ENCODE measurements at places on chromosomes 5 and 9.
A peak's percentile ranks its signal among the peaks of the same experiment; 100 is the strongest.

DNA sequence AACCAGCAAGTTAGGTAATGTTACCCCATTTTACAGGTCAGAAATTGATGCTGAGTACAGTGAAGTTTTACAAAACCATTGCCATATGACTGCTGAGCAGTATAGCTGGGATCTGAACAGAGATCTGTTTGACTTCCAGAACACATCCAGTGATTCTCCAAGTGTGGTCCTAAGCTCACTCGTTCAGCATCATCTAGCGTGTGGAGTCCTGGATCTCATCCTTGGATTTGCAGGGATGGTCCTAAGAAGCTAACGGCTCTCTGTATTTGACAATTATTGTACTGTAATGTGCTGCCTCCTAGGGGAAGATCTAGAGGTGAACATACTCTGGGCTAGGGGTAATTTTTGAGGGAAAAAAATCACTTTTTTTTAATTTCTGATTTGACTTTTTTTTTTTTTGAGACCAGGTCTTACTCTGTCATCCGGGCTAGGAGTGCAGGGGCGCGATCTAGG, 1.4 kb downstream of the SLC26A2 start:
- DNase-seq = no peak

- DNase-seq = no peak
These were observed 120.7 kb upstream of the MVB12B start for GRCh38 chr9:126205845-126206498.

GRCh38 chr5:109688630-109688969, 1.1 kb upstream of the MAN2A1 start:
- DNase-seq = no peak

DNA sequence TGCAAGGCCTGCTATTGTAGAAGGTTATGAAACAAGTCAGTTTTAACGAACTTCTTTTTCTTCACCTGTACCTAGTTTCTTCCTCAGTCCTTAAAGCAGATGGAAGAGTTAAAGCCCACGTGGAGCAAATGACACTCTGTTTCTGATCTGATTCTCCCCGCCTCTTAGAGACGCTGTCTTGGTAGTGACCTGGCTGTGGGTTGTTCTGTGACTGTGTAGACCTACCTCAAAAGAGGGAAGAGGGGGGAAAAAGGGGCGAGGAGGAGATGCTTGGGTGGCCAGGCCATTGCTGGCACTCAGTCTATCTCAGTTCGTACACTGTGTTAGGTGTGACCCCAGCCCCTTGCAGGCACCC, 610 bp downstream of the GFRA3 start:
- DNase-seq = no peak

GRCh38 chr5:149300441-149300840, 28.8 kb downstream of the AFAP1L1 start:
- no peak for DNase-seq

DNA sequence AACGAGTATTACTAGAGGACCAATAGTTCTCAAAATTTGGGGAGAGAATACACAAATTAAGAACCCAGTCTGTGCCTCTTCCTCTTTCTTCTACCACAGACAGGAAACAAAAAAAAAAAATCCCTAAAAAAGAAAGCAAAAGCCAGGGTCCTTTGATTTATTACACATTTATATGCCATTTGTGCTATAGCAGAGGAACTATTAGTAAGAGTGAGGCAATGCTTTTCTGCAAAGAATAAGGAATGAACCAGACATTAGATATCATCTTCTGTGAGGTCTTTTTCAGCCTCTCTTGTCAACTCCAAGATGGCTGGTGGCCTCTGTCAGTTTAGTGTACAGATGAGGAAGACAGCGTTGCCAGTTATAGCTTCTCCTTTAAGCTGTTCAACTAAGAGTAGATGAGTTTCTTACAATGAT, 127.6 kb downstream of the RFX3 start:
- DNase-seq = no peak

DNA sequence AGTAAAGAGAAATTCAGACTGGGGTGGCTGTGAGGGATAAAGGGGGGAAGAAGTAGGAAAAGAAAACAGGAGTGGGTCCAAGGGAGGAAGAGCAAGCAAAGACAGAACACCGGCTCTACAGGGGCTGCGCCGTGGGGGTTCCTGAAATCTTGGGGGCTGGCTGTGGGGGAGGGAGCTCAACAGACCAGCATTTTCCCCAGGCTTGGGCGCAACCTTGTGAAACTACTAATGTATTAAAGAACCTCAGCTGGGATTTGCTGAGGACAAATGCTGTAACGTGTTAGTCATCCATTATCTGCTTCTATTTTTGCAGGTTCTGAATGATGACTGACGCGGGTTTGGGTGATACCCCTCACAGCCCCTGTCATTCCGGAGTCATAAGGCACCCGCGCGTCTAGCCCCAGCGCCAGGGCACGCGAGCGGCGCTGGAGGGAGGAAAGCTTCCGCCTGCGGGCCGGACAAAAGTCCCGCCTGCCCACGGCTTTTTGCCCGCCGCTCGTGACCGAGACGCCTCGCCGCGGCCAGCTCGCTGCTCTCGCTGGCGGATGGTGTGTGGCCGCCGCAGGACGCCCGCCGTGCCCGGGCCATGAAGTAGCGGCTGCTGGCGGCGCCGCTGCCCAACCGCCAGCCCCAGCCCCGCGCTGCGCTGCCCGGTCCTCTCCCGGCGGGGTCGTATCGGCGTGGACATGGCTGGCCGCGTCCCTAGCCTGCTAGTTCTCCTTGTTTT, 110.6 kb downstream of the PAM start:
- peak; percentile 30 for DNase-seq

DNA sequence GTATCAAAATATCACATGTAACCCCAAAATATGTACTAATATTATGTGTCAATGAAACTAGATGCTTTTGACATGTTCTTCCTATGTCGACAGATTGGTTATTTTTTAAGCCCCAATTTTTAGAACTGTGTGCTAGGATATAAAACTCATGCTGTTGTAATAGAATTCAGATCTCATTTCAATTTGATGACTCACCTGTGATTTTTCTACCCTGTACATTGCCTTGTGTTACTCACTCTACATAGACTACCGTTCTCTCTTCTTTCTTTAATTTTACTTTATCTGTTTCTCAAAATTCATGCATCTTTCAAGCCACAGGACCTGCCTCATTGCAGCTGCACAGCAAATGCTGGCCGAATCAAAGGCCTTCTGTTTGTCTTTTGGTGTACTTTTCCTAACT, 284.5 kb downstream of the MAT2B start:
- DNase-seq = no peak

- DNase-seq = no peak
These were observed 307.3 kb upstream of the PIK3R1 start for GRCh38 chr5:67908126-67908765.

DNA sequence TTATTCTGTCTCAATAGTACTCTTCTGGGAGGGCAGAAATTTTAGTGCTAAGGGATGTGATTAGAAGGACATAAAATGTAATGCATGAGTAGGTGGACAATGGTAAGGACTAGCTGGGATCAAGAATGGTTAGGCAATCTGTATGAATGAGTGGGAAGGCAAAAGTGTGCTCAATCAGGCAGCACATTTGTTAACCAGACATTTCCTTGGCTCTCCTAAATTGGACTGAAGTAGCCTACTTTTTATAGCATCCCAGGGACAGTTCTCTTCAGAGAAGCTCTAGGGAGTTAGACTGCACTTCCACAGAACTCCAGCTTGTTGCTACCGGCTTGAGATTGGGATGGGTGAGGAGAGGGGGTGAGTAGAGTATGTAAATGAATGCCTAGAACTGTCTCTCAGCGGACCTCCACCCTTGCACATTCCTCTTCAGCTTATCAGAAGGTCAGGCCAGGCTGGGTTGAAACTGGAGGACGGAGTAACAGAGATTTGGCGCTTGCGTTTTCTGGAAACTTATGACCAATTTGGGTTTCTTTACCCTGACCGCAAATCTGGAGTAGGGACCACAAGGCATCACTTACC, 19.0 kb upstream of the ARL14EPL start:
- no peak for DNase-seq

GRCh38 chr9:130064621-130065020, 10.9 kb downstream of the GPR107 start:
- no peak for DNase-seq

DNA sequence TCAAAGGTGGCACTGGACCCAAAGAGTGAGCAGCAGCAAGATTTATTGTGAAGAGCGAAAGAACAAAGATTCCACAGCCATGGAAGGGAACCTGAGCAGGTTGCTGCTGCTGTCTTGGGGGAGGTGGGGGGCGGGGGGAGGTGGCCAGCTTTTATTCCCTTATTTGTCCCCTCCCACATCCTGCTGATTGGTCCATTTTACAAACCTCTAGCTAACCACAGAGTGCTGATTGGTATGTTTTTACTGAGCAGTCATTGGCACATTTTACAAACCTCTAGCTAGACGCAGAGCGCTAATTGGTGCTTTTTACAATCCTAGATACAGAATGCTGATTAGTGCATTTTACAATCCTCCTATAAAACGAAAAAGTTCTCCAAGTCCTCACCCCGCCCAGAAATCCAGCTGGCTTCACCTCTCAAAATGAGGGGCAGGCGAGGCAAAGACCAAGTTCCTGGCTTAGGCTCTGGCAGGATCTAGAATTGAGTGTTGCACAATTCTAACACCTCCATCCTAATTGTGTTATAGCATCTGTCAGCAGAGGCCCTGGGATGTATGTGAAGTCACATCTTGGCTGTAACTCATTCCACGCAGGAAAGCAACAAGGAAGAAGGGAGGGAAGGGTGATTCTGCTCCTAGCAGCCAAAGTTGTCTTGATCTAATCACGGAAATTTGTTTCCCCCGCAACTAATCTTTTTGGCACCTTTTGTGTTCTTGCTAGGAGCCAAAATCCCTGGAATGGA, 34.3 kb downstream of the ROR2 start:
- no peak for DNase-seq

DNA sequence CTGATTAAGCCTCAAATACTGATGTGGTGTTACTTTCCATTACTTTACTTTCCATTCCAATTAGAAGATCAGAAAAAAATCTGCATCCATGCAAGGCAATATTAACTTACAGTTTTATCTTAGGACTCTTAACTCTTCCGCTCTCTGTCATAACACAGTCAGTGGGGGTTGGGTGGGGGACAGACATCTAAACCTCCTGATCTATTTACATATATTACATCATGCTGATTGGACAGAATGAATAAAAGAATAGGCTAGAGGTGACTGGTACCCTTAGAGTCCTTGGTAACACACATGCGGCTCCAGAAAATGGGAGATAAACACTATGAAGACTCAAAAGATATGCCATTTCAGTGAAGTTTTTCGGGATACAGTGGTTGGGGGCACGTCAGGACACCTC, 27.6 kb downstream of the RAPGEF6 start:
- DNase-seq = no peak

DNA sequence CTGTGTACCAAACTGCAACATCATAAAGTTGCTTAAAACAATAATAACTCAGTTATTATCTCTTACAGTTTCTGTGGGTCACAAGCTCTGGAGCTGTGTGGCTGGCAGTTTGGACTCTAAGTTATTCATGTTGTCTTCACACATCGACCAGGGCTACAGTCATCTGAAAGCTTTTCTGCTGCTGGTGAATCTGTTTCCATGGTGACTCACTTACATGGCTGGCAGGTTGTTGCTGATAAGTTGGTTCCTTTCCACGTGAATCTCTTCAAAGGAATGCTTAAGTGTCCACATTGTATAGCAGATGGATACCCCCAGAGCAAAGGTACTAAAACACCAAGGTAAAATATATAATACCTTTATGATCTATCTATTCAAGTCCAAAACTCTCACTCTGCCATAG, 44.8 kb upstream of the CYLC2 start:
- no peak for DNase-seq

- no peak for DNase-seq
These were observed 347.0 kb upstream of the SLC30A5 start for GRCh38 chr5:68746643-68747420.

- peak; percentile 76 for DNase-seq
These were observed 11.8 kb upstream of the CXXC5 start for GRCh38 chr5:139636207-139636792.

DNA sequence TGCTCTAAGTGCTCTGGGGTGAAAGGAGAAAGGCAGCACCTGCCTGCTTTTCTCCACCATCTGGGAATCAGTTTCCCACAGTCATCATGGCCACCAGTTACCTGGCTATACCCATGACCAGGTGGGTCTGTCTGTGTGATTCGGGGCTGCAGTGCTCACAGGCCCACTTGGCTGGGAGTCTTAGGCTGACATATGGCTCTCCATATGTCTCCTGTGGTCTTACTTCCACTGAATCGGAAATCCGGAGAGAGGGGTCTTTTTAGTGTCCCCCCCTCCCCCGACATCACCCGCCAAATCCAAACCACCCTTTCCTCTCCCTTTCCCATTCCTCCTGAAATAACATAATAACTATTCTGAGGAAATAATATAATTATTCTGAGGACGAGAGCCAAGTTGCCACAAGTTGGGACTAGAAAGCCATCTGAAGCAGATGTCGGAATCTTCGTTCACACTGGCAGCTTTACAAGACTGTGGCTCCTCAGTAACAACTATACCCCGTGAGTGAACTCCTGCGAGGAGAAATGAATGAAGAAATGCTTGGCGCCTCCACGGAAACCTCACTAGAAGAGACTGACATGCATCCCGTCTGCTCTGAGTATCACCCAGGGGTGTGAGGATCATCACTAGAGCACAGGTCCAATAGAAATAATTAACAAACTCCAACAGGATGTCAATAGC, 143.4 kb downstream of the MYO10 start:
- DNase-seq = no peak

DNA sequence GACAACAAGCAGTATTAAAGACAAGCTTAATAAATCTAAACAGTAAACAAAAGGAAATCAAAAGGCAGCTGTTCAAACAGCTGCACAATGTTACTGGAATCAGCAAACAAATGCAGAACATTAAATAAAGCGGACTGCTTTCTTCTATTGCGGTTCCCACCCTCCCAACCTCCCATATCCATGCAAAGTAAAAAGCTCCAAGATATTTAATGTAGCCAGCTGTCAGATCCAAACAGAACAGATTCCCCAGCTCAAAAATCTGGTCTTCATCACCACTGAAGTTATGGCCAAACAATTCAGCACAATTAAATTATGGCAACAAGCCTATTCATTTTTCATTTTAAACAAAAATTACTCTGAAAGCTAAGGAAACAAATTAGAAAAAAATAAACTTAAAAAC, 75.9 kb downstream of the SLC38A9 start:
- DNase-seq = no peak

DNA sequence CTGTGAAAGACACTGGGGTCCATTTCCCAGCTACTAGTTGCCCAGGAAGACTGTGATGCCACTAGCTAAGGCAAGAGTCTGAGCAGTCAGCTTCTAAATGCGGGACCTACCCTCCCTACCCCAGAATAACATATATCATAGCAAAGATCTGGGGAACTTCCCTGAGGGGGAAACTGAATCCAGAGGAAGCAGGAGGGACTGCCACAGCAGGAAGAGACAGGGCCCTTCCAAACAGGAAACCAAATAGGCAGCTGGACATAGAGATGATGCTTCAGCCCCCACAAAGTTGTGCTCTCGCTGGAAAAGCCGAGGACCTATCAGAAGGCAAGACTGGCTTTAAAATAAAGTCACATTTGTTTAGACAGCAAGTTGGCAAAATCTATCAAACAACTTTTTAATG, 51.1 kb downstream of the KLHL3 start:
- DNase-seq = no peak

DNA sequence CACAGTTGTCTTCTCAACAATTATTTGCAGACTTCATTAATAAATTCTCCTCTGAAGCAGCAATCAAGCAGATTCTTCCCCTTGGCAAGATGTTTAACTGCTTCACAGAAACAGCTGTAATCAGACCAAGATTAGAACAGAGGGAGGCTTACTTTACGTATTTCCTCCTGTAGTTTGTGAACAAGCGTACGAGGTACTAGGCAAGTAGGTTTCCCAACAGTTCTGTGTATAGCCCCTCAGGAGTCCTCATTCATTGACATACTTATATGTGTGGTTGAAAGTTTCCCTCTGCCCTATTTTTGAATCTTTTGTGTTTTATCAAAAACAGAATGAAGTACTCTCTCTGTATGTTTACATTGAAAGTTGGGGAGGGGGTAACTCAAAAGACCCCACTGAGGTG, 128.0 kb downstream of the SPATA31D1 start:
- DNase-seq = no peak

Measured in GM12892 (cell line).